ENCODE measurements at places on chromosomes 6 and 20.

DNA sequence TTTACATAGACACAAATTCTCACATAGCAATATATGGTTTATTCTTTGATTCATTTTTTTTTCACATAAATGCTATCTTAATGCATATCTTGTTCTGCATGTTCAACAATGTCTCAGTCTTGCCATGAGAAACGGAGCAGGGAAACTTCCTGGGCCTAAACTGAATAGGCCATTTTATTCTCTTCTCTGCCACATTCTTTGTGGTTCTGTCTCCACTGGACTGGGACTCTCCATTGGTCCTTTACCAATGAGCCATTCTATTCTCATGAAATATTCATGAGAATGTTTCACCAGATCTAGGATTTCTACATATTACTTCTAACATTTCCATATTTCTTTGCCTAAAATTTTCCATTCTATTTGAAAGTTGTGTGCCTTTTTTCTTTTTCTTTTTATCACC lies 42.8 kb downstream of the LAMA2 start:
- DNase-seq: no peak

DNA sequence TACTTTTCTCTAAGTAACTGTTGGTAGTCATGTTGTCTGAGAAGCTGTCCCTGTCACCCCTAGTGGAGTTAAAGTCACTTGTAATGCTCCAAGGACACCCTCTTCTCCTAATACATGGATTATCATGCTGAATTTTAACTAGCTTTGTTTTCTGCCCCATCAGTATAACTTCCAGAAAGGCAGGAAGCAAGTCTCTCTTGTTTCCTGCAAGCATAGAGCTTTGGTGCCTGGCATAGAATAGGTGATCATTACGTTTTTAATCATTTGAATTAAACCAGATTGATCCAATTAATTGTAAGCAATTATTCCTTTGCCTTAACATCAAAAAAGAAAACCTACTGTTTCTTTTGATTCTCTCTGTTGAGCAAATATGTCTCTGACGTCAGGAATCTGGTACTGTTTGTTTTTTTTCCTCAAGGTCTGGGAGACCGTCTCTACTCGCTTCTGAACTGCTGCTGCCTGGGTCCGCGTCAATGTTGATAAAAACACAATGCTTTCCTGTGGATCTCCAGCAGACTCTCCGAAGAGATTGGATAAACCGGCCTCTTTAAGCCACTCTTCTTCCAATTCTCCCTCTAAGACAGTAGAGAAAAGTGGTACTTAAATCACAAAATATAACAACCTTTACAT lies 71.8 kb downstream of the ARHGAP18 start:
- DNase-seq: no peak

GRCh38 chr6:155706341-155706740 lies 250.7 kb upstream of the NOX3 start:
- no peak for DNase-seq

- no peak for DNase-seq
Measured at GRCh38 chr6:132887204-132887603, 72.8 kb downstream of the RPS12 start.

DNA sequence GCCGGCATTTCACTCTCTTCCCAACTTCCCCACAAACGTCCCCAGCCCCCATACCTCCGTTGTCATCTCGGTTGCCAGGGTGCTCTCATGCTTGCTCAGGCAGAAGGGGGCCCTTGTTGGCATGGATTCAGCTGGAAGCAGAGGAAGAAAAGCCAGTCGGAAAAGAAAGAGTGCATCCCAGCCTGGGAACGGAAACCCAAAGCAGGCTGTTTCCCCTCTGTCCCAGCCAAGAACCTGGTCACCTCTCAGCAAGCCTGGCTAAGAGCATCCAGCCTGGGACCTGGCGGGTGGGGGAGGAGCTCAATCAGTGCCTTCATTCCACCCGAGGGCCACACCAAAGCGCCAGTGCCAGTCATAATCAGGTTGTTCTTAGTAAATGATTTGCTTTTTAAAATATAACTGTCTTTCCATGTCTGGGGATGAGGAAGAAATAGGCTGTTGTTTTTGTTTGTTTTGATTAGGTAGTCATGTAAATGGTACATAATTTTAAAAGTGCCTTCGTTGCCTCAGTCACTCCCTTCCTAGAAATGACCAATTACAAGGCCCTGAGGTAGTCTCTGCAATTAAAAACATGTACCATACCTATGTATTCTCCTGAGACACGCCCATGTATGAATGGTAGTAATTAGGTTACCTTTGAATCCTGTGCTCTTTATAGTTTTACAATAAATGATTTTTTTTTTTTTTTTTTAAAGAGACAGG lies 21.1 kb downstream of the CHMP4B start:
- DNase-seq: no peak

Measured in stimulated activated CD4-positive, alpha-beta T cell treated with anti-CD3 and anti-CD28 coated beads, Interleukin-4, amount 100 ng/mL, for 1 hour (primary cell).